T-helper 22 cell (primary cell): ENCODE measurements at places on chromosomes 1 and 21.
A peak's percentile ranks its signal among the peaks of the same experiment; 100 is the strongest.

- no peak for DNase-seq
Measured at GRCh38 chr1:104136621-104137020, 386.9 kb downstream of the AMY1C start.

DNA sequence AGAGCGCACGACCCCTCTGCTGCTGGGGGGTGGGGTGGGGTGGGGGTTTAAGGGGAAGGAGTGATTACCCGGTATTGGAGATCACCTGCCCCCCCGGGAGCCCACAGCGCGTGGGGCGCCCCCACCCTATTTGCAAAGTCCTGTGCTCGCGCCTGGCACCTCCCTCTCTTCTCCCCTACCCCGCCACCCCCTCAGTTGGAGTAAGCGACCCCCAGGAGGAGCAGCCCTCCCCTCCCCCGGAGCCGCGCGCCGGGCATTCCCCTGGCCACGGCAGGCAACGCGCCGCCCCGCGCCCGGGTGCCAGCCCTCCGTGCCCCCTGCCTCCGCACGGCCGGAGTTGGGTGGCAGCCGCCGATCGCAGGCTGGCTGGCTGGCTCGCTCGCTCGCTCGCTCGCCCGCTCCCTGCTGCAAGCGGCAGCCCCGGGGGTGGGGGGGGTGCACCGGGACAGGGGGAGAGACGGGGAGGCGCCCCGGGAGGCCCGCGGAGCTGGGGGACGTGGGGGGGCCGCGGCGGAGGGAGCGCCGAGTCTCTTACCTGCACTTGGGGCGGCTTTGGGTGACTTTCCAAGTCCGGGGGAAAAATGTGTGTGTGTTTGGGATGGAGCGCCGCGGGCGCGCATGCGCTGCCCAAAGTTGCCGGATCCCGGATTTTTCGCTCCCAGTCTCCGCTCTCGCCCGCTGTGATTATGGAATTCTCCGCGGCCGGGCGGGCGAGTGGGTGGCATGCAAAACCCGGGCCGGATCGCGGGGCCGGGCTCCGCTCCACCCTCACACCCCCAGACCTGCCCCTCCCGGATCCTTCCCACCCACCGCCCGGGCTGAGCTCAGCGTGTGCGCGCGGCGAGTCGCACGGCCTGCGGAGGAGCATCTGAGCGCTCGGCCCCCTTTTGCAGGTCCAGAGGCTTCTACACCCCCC is at the start of gene CASZ1:
TSS of gene CASZ1 (minus strand) at position 618 of the 916 bp plus-strand sequence. CDS start 102,757 bp downstream, outside the sequence.
- DNase-seq = no peak

- DNase-seq = no peak
Measured at GRCh38 chr1:113958691-113959090, 20.6 kb upstream of the OLFML3 start.

DNA sequence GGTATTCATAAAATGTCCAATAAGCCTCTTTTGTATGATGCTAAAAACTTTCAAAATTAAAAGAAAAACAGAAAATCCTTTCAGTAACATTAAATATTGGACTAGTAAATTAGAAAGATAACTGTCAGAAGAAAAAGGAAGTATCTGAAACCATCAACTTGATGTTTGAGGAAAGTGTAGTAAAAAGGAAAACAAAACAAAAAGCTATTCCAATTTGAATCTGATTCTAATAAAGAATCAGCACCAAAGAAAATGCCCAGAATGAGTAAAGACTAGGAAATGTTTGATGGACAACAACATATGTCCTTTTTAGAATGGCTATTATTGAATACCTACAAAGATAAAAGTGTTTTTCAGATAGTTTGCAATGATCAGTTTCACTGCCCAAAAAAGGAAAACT is 79.9 kb upstream of the RBM34 start:
- no peak for DNase-seq

- DNase-seq = peak; percentile 23
Measured at GRCh38 chr1:41673378-41673777, 188.9 kb upstream of the EDN2 start.

- no peak for DNase-seq
Measured at GRCh38 chr21:42079939-42080787, 9.0 kb downstream of the UMODL1 start.

- DNase-seq = no peak
Measured at GRCh38 chr1:197029749-197030148, 37.3 kb downstream of the F13B start.

DNA sequence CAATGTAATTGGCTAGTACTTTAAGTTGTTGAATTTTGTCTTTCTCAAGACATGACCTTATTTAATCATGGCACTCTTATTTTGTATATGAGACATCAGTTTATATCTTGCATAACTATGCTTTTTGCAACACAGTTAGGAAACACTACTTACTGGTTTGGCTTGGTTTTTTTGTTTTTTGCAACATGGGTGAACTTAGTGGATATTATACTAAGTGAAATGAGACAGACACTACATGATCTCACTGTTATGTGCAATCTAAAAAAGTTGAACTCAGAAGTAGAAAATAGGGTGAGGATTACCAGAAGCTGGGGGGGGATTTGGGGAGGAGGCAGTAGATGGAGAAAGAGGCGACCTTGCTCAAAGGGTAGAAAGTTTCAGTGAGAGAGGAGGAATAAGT is 132.1 kb downstream of the PLA2G4A start:
- DNase-seq = no peak

- peak; percentile 32 for DNase-seq
Measured at GRCh38 chr1:226656601-226657277, 82.3 kb downstream of the ITPKB start.

DNA sequence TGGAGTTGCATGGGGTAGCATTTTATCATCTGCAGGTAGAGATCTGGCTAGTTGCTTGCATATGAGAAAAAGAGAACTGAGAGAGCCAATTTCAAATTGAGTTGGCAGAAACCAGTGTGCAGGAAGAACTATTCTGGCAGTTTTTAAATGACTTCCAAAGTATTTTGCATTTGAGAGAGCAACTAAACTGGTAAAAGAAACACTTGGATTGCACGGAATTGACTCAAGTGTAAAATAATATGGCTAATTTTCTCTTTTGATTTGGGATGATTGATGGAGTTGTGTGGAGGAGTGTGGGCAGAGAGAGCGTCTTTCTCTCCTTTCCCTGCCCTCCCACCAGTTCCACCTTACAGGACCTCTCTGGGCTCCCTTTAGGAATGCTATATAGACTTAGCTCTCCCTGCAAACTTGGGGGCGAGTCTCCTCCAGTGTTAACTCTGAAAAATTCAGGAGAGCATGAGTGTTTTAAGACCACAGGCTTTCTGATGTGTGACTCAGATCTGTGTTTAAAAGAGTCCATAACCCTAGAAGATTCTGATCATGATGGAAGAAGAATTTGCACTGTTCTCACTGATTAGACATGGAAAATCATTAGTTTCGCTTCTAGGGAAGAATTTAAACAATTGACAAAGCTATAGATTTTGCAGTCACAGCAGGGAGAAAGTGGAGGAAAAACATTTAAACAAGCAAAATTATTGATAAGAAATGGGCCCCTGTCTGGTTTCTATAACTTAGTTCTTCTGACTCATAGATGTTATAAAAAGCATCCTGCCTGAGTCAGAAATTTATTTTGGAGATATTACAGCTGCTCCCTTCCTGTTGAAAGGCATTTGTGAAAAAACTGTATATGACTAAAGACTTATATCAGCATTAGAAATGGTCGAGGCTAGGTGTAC is 24.9 kb upstream of the CTBS start:
- DNase-seq = no peak

GRCh38 chr1:221715321-221716169 is 26.3 kb downstream of the DUSP10 start:
- no peak for DNase-seq

DNA sequence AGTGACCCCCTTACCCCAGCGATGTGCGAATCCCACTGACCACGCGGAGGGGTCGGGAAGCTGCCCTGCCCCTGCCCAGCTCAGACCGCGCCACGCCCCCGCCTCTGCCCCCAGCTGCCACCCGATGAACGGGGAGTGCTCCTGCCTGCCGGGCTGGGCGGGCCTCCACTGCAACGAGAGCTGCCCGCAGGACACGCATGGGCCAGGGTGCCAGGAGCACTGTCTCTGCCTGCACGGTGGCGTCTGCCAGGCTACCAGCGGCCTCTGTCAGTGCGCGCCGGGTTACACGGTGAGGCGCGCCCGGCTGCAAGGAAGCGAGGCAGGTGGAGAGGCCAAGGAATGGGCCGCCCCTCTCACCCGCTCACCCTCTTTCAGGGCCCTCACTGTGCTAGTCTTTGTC is 11.9 kb upstream of the LRRC71 start:
- no peak for DNase-seq

GRCh38 chr1:27513528-27513927 is 23.6 kb upstream of the WASF2 start:
- no peak for DNase-seq

- no peak for DNase-seq
Measured at GRCh38 chr1:217813031-217813430, 181.9 kb downstream of the SPATA17 start.

- DNase-seq = no peak
Measured at GRCh38 chr1:229007701-229008100, 263.2 kb upstream of the RAB4A start.

GRCh38 chr1:240254006-240254405 is 162.3 kb downstream of the FMN2 start:
- no peak for DNase-seq

- no peak for DNase-seq
Measured at GRCh38 chr1:14215151-14215550, 383.3 kb upstream of the KAZN start.

DNA sequence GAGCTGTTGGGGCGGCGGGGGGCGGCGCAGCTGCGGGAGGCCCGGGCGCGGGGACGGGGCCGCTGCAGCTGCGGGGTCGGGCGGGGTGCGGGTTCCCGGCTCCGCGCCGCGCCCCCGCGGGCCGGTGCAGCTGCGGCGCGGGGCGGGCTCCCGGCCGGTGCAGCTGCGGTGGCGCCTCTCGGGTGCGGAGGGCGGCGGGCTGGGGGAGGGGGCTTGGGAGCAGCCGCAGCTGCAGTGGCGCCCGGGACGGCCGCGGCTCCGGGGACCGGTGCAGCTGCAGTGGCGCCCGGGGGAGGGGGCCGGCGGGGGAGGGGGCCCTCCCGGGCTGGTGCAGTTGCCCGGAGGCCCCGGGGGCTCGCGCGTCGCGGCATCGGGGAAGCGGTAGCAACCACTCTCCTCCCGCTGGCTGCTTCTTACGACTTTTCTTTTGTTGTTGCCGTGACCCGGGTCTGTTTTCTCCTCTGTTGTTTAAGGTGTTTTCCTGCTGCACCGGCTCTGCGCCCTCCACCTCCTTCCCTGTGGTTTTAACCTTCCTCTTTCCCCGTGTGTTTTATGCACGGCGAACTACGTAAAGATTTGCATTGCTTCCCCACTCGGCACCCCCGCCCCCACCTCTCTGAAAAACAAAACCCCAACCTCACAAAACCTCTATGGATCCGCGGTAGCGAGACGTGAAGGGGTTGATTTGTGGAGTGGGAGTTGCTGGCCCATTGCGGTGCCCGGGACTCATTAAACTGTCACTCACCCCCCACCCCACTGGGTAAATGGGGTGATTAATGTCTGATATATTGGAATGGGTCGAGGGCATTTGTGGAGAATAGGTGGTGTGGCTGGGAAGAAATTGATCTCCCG is 1.7 kb upstream of the ZBTB18 start:
- peak; percentile 56 for DNase-seq

DNA sequence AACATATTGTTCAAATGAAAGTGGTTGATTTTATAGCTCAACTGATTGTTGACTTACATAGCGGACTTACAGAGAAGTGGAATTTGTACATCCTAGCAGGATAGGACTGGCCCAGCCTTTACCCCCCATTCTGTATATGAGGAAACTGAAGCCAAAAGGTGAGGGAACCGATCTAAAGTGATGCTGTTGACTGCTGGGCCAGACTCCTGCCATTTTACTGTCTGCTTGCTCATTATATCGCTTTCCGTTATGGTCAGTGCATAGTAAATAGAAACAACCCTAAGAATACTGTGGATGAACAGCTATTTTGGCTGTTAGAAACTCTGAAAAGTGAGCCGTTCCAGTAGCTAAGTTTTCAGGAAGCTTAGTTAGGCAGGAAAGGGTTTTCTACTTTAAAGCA is 31.9 kb downstream of the PRDM2 start:
- DNase-seq = no peak

GRCh38 chr1:159960721-159961381 is 6.8 kb upstream of the SLAMF9 start:
- DNase-seq = no peak

DNA sequence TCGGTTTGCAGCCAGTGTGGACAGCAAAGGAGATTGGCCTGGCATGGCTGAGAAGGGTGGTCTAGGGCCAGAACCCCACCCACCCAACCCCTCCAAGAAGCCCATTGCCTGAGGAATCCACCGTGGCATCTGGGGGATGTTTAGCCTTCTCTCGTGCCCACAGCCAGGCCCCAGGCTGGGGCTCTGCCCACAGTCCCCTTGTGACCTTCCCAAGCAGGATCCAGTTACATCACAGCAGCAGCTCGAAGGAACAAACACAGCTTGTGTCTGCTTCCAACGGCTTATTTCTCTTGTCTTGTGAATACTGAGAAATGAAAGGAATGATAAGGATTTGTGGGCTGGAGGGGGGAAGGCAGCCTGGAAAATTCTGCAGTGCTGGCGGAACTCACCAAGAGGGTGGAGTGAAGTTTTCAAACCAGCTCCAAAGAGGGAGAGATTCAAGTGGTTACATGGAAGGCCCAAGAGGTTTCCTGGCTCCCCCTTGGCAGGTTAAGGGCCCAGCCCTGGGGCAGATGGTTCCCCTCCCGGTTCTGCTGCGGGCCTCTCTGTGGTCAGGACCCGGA is 61.6 kb downstream of the DHRS3 start:
- DNase-seq = no peak

DNA sequence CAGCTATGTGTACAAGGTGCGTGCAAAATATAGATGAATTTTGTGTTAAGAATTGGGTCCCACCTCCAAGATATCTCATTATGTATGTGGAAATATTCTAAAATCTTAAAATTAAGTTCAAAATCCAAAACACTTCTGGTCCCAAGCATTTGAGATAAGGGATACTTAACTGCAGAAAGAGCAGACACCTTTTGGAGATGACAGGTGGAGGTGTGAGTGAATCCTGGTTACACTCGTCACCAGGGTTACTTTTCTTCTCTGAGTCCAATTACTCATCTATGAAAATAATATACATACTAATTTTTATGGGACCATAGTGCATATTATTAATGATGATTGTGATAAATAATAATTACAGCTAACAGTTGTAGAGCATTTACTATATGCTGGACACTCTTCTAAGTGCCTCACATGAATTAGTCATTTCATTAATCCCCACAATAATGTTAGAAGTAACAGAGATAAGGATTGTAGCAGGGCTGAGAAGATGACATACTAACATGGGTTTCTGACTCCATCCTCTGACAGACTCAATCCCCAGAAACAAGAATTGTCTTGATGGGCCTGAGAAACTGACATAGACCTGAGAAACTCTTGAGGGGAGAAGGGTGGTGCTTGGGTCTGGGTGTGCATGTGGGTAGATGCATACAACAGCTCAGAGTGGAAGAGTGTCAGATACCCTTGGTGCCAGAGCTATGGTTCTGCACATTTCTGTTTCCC is 8.3 kb upstream of the FASLG start:
- DNase-seq = no peak

GRCh38 chr1:179042087-179042486 is 16.4 kb downstream of the FAM20B start:
- DNase-seq = no peak

- DNase-seq = no peak
Measured at GRCh38 chr21:28342212-28342810, 650.4 kb downstream of the LTN1 start.

- DNase-seq = no peak
Measured at GRCh38 chr1:187078321-187078720, 249.6 kb downstream of the PLA2G4A start.
